ENCODE measurements at places on chromosomes 13 and 19.
A peak's percentile ranks its signal among the peaks of the same experiment; 100 is the strongest.

- DNase-seq = no peak
These were observed 3.8 kb upstream of the MAP2K7 start for GRCh38 chr19:7899751-7900378.

- peak; percentile 83 for DNase-seq
These were observed 703 bp downstream of the KLF16 start for GRCh38 chr19:1862424-1863327.

DNA sequence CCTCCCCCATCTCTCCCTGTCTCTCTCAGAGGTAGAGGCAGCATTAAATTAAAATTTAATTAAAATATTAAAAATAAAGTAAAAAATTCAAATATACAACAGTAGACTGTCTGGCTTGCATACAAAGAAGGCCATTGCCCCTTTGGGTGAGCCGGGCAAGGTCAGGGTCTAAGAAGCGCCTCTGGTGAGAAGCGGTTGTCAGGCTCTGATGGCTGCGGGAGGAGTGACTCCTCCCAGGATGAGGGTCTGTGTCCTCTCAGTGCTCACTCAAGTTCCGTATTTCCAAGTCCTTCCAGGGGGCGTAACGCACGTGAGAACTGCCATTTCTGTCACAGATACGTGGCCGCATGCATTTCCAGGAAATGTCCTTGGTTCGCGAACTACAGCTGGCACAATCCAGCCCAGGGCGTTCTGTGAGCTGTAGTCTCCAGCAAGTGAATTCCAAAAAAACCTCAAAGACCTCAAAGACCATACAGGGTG is 737 bp upstream of the ZNF181 start:
- DNase-seq = no peak

GRCh38 chr13:46698910-46699460 is 98.0 kb downstream of the ESD start:
- peak; percentile 33 for DNase-seq

GRCh38 chr19:3178377-3178972 is at the start of gene S1PR4:
S1PR4 (plus strand) TSS chr19:3178769; CDS start chr19:3178793, 24 bp downstream.
- DNase-seq = peak; percentile 57

- no peak for DNase-seq
These were observed 33.9 kb upstream of the MIR17HG start for GRCh38 chr13:91313581-91313980.

DNA sequence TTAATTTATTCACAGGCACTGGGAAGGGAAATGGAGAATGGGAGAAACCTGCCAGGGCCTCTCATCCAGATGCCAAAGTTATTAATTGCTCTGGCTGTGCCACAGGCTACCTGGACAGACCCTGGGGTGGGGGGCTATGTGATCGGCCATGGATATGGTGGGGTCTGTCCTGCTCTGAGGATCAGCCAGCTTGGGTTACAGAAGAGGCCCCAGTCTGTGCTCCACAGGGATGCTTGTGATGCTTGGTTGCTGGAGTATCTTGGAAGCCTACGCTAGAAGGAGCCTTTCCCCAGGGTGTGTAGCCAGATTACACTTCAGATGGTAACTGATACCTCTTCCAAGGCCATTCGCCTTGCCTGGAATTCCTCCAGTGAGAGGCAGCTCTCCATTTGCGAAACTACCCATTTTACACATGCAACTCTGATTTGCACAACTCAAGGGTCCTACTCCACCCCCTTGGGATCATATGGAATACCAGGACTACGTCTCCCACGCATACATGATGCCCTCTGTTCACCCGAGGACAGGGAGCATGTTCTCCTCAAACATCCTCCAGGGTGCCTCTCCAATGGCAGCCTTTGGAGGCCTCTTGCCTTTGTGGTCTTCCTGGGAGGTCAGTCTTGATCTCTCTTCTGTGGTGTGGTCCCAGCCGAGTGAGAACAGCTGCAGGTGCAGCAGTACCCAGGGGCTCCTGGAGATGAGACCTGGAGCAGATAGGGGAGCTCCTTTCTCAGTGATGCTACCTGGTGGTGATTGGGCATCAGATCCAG is 186.6 kb upstream of the TSHZ3 start:
- no peak for DNase-seq

DNA sequence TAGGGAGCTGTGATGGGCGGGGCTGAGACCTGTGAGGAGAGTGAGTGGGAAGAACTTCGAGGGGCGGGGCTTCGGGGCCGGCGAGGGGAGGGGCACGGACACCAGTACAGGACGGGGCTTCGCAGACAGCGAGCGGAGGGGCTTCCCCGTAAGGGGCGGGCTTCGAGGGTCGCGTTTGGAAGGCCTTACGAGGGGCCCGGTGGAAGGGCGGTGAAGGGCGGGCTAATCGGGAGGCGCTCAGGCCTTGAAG is 4.1 kb upstream of the EMP3 start:
- DNase-seq = peak; percentile 98

DNA sequence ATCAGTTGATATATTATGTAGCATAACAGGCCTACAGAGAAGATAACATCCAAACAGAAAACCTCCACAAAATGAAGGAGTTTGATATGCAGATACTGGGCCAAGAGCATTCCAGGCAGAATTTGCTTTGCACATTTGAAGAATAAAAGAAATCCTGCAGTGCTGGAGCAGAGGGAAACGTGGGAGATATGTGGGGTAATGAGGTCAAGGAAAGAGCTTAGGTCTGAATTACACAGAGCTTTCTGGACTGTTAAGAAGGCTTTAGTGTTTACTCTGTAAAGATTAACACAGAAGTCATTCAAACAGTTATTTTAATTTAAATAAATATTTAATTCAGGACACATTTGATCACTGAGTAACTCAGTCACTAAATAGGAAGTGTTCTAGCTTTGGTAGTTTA is 692.7 kb downstream of the PCDH9 start:
- DNase-seq = no peak

DNA sequence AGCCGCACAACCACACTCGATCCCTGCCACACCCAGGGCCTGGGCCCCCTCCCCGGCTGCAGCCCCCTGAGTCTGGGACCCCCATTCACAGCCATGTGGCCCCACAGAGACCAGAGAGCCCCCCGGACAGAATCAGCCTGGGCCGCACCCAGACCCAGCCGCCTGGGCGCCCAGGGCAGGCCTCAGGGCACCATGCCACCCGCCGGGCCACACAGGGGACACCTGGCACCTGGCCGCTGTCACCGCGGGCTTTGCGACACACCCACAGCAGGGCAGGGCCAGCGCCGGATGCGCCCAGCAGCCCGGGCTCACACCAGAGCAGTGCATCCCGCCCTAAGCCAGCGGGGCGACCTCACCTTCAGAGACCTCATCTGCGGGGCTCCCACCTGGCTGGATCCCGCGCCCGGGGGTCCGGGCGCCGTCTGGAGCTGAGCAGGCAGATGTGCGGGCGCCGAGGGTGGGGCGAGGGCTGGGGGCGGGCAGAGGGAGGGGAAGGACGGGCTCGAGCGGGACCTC is 443 bp downstream of the TBXA2R start:
- peak; percentile 78 for DNase-seq

GRCh38 chr19:15629003-15629880 is 11.5 kb upstream of the CYP4F3 start:
- peak; percentile 90 for DNase-seq

GRCh38 chr13:49638744-49639072 is 10.4 kb downstream of the ARL11 start:
- no peak for DNase-seq

DNA sequence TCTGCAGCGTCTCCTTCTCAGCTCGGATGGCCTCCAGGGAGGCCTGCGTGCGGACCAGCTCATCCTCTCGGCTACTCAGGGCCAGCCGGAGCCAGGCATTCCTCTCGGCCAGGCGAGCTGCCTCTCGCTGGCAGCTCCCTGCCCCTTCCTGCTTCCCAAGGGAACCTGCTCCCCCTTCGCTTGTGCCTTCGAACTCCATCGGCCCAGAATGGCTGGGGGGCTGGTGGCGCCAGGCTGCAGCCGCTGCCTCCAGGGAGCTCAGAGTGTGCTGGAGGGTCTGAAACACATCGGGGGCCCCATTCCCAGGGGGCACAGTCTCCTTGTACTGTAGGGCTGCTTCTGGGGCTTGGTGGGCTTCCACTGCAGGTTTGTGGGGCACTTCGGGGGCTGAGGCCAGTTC is 2.0 kb downstream of the USHBP1 start:
- DNase-seq = no peak

- DNase-seq = peak; percentile 30
These were observed 36.5 kb upstream of the SACS start for GRCh38 chr13:23469951-23470421.

DNA sequence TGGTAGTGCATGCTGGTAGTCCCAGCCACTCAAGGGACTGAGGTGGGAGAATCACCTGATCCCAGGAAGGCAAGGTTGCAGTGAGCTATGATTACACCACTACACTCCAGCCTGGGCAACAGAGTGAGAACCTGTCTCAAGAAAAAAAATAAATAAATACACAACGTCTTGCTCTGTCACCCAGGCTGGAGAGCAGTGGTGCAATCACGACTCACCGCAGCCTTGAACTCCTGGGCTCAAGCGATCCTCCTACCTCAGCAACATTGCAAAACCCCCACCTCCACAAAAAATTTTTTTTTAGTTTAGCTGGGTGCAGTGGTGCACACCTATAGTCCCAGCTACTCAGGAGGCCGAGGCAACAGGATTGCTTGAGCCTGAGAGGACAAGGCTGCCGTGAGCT is 8.8 kb downstream of the TPM4 start:
- no peak for DNase-seq

GRCh38 chr13:68551701-68552522 is 1321.8 kb upstream of the PCDH9 start:
- no peak for DNase-seq

DNA sequence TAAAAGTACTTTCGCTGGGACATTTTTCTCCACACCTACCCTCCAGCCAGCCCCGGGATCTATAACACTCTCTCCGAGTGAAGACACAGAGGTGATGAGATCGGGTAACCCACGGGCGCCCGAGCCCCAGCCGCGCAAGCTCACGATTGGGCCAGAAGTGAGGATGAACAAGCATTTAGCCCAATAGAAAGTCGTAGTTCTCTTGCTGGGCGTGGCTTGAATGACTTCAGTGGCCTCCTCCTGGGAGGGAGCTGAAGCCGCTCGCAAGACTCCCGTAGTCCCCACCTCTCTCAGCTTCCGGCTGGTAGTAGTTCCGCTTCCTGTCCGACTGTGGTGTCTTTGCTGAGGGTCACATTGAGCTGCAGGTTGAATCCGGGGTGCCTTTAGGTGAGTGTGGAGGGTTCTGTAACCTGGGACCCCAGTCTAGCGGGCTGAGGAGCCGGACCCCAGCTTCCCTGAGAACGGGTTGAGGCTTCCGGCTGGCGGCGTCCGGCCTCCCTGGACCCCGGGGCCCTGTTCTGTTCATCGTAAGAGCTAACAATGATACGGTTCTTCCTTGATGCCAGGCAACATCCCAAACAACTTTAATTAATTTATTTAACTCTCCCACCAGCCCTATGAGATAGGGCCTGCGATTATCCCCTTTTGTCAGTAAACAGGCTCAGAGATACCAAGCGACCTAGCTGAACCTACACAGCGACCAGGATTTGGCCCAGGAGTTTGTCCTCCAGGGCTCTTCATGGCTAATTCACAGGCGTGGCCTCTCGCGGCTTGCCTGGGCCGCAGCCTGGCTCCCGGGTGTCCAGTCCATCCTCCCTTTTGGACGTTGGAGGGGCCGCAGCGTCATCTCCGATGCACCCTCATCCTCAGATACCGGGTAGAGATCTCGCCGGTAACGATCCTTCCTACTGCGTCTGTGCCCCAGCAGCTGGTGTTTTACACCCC is at the start of gene COX6B1:
Gene COX6B1 (plus strand): TSS at position 307 of the 945 bp plus-strand sequence. CDS start 2,921 bp downstream, outside the sequence.
- DNase-seq = peak; percentile 98

DNA sequence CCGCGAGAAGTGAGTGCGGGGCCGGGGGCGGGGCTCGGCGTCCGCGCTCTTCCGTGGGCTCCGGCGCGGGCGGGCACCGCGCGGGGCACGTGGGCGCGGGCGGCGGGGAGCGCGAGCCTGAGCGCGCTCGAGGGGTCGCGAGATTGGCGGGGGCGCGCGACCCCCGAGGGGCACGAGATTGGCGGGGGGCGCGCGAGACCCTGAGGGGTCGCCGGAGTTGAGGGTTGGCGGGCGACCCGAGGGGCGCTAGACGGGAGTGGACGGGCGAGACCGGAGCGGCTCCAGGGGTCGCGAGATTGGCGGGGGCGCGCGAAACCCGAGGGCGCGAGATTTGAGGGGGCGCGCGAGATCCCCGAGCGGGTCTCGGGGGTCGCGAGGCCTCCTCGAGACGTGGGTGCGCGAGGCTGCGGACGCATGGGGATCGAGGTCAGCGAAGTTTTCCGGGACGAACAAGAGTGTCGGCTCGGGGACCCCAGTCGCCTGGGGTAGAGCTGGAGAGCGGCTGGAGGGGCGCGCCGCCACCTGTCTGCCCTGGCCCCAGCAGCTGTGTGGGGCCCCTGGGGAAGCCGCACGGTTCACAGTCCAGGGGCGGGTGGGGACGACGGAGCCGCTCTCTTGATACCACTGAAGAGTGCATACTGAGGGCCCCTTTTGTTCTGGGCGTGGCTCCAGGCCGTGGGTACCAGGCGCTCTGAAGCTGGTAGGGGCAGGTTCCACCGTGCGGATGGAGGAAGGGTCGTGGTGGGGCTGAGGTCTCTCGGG is 682 bp downstream of the SSBP4 start:
- peak; percentile 85 for DNase-seq

GRCh38 chr13:73865027-73865426 is 269.2 kb downstream of the KLF12 start:
- no peak for DNase-seq

DNA sequence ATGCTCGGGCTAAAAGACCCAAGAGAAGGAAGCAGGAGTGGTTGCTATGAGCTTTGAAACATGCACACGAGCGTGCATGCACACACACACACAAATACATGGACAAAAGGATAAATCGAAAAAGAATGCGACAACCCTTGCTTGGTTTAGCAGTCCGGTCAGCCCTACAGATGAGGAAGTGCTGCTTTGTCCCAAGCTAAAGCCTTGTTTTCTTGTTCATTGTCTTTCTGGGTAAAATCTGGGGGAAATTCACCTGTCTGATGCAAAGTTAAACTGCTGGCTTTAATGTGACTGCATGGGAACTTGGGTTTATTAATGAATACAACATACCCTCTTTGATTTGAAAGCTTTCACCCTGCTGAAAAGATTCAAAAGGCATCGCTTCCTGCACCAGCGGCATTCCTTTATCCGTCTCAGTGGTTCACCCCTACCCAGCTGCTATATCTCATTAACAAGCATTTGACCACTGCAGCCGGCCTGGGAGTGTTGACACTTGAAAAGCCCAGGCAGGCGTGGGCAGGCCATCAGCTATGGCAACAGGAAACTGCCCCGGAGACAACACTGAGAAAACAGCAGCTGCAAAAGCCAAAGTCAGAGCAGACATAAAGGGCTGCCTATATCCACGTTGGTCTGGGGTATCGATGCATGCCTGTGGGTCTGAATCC is 301.7 kb downstream of the NDFIP2 start:
- DNase-seq = peak; percentile 90

GRCh38 chr19:29724102-29724641 is 9.1 kb upstream of the C19orf12 start:
- DNase-seq = peak; percentile 62

GRCh38 chr19:39692166-39692565 is 12.1 kb upstream of the LGALS14 start:
- DNase-seq = no peak

- DNase-seq = no peak
These were observed 622 bp downstream of the RASA3 start for GRCh38 chr13:114131583-114132418.

DNA sequence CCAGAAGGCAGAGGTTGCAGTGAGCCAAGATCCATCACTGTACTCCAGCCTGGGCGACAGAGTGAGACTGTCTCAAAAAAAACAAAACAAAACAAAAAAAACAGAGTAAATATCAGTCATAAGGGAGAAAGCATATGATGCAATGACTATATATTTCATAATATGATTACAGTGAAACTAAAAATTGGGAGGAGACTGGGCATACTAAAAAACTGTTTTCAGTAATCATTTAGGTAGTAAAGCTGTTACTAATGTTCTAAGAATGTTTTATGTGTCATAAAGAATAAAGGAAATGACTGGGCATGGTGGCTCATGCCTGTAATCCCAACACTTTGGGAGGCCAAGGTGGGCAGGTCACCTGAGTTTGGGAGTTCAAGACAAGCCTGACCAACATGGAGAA is 15.9 kb downstream of the ZNF573 start:
- DNase-seq = no peak
